ENCODE measurements at places on chromosomes 4 and X.

GRCh38 chrX:132068405-132068804 lies 45.3 kb downstream of the STK26 start:
- DNase-seq: no peak

DNA sequence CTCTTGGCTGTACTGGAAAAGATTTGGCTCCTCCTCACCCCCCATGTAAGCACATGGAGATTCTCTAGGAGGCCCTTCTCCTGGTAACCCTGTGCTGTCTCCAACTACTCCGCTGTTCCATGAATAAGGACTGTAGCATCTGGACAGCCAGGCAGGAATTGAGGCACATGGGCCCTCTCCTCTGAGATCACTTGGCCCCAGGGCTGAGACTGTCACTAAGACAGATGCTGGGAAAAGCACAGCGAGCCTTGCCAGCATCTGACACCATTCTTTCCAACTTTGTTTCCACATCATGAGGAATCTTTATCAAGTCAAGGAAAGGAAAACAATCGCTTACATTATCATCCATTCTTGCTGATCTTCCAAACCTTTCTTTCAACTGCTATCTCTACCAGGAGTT lies 222.6 kb upstream of the INTU start:
- no peak for DNase-seq

DNA sequence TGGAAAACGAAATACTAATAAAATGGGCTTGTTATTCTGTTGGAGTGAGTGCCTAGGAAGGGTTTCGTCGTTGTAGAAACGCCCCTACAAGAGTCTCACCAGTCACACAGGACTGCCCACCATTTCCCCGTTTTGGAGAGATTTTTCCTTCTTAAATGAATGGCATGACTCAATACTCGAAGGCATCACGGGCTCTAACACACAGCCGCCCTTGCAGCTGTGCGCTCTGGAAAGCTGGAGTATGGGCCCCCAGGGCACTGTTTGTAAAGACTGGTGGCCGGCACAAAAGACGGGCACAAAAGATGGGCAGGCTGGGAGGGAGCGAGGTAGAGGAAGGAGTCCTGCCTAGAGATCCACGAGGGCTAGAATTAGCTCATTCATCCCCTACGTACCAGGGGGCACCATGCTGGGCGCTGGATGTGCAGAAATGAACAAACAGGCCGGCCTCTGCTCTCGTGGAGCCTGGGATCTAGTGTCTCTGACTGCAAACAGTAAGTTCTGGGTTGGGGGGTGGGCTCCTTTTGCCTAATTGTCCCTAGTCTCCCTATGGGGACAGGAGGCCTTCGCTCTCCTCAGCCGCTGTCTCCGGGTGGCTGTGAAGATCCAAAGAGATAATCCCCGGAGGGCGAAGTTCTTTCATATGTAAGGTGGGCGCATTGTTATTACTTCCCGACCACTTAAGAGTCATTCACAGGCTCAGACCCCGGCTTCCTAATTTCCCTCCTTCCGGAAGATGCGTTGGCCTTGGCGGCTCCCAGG lies 1.0 kb upstream of the SFRP2 start:
- DNase-seq: no peak

- DNase-seq: no peak
These were observed 71.6 kb downstream of the AMOT start for GRCh38 chrX:112769034-112769433.

DNA sequence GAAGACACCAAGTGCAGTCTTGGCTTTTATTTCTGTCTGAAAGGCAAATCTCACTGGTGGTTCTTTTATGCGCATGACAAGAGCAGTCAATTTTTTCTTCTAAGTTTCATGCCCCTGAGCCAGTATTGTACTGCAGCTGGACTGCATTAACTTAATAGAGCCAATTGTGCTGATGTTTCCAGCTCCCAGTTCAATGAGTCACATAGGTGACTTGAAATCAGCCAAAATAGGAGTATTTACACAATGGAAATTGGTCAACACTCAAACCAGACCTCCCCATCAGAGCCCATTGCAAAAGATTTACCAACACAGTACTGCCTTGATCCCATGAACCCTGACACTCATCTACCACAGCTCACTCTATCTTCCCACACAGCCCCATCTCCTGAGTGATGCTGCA lies 100.3 kb upstream of the GUCY1A1 start:
- DNase-seq: no peak

DNA sequence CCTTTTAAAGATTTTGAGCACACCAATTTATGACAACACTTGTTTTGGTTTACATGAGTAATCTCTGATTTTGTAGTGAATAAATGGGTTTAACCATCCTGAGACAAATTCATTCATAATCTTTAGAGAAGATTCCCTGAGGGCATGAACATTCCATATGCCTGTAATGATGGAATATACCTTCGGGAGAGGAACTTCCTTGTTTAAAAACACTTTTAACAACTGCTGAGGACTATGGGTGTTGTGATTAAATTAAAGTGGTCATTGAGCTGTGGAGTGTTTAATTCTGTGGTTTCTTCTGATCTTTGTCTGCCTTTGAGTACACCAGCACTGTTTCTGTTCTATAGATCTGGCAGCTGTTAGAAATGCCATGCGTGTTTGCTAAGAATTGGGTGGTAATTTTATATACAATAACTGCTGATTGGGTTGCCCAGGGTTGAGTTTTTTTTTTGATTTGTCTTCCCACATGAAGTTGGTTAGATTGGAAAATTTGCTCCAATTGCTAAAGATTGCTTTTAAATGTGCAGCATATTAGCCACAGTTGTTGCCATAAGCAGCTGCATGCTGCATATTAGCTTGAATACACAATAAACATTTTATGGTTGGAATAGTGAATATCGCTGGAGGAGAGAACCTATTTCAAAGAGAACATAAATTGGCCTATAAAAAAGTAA lies 86.8 kb downstream of the DCLK2 start:
- DNase-seq: no peak

DNA sequence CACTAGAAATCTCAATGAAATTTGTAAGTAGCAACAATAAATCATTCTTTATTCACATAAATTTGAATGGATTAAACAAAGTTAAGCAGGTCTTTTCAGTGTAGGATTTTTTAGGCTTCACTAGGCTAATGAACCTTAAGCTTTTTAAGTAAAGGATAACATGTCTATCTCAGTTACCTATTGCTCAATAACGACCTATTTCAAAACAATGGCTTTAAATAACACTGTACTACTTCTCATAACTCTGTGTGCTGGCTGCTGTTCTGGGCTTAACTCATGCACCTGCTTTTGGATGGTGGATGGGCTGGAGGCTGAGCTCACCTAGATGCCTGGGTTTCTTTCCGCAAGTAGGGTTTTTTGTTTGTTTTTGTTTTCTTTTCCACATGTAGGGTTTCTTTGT lies 495.0 kb upstream of the SLIT2 start:
- DNase-seq: no peak

DNA sequence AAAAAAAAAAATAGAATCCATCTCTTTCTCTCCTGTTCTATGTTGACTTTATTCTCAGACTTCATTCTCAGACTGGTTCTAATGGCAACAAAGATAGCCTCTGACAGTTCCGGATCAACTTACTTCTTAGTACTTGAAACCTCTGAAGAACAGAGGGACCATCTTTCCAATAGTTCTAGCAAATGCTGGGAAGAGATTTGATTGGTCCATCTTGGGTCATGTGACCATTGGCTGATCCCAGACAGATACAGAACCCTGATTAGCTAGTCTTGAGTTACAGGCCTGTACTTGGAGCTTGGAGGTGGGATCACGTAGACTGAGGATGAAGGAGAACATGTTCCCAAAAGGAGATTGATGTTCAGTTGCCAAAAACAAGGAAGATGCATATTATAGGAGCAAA lies 66.9 kb upstream of the STIM2 start:
- DNase-seq: no peak

DNA sequence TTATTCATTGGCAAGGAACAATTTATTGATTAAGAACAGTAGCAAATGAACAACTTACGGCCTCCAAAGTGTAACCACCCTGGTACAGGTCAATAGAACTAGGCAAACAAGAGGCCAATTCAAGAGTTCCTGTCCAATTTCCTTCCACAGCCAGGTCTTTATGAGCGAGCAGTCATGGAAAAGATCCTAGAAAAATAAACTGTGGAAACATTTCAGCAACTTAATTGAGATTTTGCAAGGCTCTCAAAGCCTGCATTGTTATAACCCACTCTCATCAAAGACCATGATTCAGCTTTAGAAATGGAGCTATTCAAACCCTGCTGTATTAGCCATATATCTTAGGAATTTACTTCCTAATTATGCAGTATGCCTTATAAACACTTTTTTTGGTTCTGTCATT lies 43.6 kb downstream of the UNC5C start:
- no peak for DNase-seq

GRCh38 chr4:52431410-52431809 lies 227.7 kb downstream of the USP46 start:
- DNase-seq: no peak

GRCh38 chrX:110212299-110212698 lies 105.6 kb downstream of the AMMECR1 start:
- no peak for DNase-seq

GRCh38 chr4:76703123-76703490 lies 194.8 kb downstream of the SOWAHB start:
- DNase-seq: no peak

GRCh38 chr4:184441461-184442313 lies 32.7 kb downstream of the IRF2 start:
- no peak for DNase-seq

DNA sequence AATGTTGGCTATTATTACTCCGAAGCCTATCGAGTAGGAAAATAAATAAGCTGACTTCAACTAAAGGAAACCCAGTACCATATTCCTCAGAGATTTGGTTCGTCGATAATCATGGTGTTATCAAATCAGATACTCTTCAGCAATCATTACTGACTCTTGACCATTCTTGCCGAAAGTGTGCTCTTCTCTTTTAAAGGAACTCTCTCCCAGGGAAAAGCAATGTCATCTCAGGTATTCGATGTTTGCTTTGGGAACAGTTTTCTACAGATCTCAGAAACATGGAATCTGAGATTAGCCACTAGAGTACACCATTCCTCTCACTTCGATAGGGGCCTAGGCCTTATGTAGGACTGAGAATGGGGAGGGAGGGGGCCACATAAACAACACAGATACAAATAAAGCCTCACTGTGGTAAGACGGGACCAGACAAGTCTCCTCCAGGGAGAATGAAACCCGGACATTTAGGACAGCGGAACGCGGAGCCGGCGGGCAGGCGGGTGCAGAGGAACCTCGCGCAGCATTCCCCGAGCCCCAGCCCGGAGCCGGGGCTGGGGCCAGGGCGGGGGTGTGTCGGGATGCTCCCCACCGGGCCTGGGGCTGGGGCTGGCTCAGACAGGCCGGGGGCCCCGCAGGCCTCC lies 581 bp downstream of the DNAJB14 start:
- DNase-seq: no peak

GRCh38 chrX:53312946-53313727 lies 31.8 kb upstream of the IQSEC2 start:
- peak; percentile 49 for DNase-seq

- no peak for DNase-seq
These were observed 312.6 kb upstream of the FTHL17 start for GRCh38 chrX:31384471-31384870.

DNA sequence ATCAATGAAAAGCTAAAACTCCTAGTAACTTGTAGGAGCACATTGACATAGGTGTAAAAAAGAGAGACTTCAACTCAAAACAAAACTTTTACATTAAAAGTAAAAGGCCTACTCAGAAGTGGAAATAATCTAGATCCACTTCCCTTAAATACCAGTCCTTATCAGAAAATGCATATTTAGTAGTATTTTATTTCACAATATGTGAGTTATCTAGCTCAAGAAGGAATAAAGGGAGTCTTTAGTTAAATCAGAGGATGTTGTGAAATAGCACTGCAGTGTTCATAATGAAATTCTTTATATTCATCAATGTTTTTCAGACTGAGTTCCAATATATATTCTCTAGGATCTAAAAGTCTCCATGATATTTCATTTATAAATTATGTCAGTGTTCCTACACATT lies 715.0 kb downstream of the GRID2 start:
- no peak for DNase-seq

DNA sequence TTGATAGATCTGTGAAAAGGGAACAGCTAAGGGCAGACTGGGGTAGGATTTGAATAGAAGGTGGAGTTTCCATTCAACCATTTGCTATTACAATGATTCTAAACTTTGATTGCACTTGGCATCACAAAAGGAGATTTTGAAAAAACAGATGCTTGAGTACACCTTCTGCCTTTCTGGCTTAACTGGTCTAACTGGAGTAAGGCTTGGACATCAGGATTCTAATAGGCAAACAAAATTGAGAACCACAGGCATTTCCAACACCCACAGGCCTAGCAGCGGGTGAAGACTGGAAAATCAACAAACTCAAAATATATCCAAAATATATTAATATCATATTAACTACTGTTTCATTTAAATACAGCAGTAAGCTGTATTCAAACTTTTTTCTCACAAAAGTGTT lies 1.9 kb upstream of the VEGFC start:
- no peak for DNase-seq

GRCh38 chr4:187962926-187963325 lies 32.6 kb upstream of the ZFP42 start:
- no peak for DNase-seq

- DNase-seq: no peak
These were observed 64.1 kb upstream of the PDGFRA start for GRCh38 chr4:54165011-54165410.
